ENCODE measurements at places on chromosomes 16 and 17.

GRCh38 chr16:69471121-69471520 is 46.7 kb downstream of the CYB5B start:
- DNase-seq = no peak

GRCh38 chr17:46106966-46107644 is 86.1 kb downstream of the KANSL1 start:
- no peak for DNase-seq

DNA sequence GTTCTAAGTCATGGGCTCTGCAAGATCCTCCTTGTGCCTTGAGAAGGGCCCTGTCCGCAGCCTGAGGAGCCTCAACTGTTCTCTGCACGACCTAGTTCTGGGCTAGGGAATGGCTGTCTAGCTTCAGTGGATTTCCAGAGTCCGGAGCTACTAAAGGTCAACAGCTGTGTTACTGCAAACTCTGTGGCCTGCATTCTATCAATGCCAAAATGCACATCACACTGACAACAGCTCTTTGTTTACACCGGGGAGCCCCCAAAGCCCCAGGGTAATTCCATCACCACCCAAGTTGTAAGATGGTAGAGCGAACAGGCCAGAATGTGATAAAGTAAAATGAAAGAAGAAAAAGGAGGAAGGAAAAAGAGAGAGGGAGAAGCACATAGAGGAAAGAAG is 610.2 kb downstream of the MAF start:
- DNase-seq = no peak

GRCh38 chr17:75773808-75774470 is 8.9 kb upstream of the GALK1 start:
- DNase-seq = no peak

- no peak for DNase-seq
Observed at GRCh38 chr16:11032922-11033291, 88.5 kb downstream of the CLEC16A start.

DNA sequence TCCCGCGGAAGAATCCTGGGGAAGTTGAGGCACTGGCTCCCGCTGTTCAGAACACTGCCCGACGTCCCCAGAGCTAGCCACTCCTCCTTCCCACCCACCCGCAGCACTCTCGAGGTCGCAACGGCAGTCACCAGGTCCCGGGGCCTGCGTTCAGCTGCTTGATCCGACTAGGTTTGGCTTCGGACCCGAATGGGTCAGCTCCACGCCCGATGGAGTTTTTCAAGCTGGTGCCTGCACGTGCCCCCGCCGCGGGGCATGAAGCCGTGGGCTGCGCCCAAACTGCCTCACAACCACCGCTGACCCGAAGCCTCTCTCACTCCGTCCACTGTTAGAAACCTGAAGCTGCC is 12.4 kb upstream of the ODF4 start:
- no peak for DNase-seq

- DNase-seq = no peak
Observed at GRCh38 chr17:82171750-82172375, 40.8 kb downstream of the CCDC57 start.

GRCh38 chr17:57363998-57364643 is 107.8 kb downstream of the MSI2 start:
- DNase-seq = no peak

GRCh38 chr17:38746004-38746848 is 1.9 kb downstream of the PCGF2 start:
- no peak for DNase-seq

DNA sequence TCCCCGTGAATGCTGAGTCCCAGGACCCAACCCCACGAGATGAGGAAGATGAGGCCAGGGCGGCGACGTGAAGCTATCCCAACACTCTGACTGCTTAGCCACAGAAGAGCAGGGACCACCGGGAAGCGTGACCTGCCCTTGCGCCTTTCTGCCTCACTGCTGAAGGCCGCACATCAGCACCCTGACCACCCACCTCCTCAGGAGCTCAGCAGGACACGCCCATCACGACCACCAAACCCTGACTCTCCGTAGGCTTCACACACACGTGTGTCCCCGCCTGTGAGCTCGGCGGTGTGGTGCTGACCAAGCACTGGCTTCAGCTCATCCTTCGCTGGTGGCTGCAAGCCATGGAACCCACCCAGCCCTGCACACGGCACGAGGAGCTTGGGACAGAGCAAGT is 97.8 kb downstream of the ZNF778 start:
- DNase-seq = no peak

GRCh38 chr17:72145962-72146361 is 25.1 kb downstream of the SOX9 start:
- DNase-seq = no peak

- no peak for DNase-seq
Observed at GRCh38 chr17:44362459-44362948, 1.1 kb downstream of the FAM171A2 start.

GRCh38 chr17:7883781-7884386 is 4.7 kb upstream of the CHD3 start:
- no peak for DNase-seq

- DNase-seq = no peak
Observed at GRCh38 chr16:23499801-23500200, 10.5 kb downstream of the GGA2 start.

DNA sequence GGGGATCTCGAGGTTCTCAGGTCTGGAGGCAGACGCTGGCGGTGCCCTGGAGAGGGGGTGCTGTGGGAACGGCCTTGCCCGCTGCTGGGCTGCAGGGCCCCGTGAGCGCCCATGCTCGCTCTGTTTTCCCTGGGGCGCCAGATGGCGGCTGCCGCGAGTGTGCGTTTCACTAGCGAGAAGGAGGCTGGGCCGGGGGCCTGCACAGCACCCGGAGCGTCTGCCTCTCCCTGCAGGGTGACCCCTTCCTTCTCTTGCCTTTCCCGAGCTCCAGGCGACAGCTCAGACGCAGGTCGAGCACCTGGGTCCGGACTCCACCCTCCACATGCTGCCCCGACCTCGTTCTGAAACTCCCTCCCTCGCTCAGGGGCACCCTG is 2.7 kb downstream of the TELO2 start:
- DNase-seq = no peak

GRCh38 chr16:3963886-3964685 is 83.6 kb upstream of the CREBBP start:
- no peak for DNase-seq

- no peak for DNase-seq
Observed at GRCh38 chr16:87322833-87323726, 5.9 kb upstream of the C16orf95 start.

DNA sequence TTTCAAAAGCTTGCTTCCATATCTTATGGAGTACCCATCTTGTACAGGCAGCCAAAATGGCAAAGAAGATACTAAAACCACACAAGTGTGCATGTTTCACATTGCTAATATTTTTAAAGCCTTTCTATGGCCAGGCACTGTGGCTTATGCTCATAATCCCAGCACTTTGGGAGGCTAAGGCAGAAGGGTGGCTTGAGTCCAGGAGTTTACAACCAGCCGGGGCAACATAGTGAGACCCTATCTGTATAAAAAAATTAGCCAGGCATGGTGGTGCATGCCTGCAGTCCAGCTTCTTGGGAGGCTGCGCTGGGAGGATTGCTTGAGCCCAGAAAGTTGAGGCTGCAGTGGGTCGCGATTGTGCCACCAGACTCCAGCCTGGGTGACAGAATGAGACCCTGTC is 71.3 kb downstream of the YPEL2 start:
- no peak for DNase-seq

GRCh38 chr16:89360760-89361435 is 129.5 kb downstream of the ANKRD11 start:
- DNase-seq = no peak

GRCh38 chr17:17672453-17673368 is 8.5 kb upstream of the RAI1 start:
- DNase-seq = no peak

GRCh38 chr16:71767060-71767900 is 41.4 kb downstream of the AP1G1 start:
- no peak for DNase-seq

DNA sequence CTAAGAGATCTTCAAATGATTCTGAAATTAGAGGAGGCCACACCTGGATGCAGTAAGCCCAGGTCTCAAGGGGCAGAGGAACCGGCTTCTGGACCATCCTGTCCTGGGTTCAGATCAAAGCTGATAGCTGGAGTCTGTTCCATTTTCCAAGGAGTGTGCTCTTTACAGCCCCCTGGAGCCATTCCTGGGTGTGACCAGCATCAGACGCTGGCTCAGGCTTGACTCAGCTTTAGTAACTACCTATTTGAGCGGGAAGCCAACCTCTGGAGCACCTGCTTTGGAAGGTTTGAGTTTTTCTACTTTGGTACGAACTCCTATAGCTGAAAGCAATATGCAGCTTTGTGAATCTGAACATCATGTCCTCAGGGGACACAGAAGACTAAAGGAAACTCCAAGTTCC is 12.9 kb upstream of the BBS2 start:
- no peak for DNase-seq

- no peak for DNase-seq
Observed at GRCh38 chr16:5633845-5634440, 536.3 kb upstream of the EEF2KMT start.

DNA sequence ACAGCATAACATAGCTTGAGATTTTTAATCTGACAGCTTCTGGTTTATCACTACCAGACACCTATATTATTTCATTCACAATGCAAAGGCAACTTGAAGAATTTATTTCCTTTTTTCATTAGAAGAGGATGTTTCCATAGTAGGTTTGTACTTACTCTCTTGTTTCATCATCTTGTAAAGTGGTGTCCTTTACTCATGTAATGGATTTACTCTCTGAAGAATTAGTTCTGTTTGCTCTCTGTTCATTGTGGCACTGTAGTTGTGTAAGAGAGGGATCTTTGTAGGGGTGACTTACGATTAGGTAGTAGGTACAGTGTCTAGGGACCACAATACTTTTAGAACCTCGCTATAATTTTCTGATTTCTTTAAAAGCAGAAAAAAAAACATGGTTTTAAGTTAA is 256.1 kb downstream of the BCAS3 start:
- DNase-seq = no peak

GRCh38 chr16:58337090-58337444 is 42.2 kb upstream of the PRSS54 start:
- no peak for DNase-seq

- DNase-seq = no peak
Observed at GRCh38 chr17:30234964-30235363, 533 bp downstream of the SLC6A4 start.

GRCh38 chr17:75019146-75019545 is 6.7 kb downstream of the MRPL58 start:
- DNase-seq = no peak

GRCh38 chr16:6382924-6383459 is 949.7 kb upstream of the RBFOX1 start:
- DNase-seq = no peak

DNA sequence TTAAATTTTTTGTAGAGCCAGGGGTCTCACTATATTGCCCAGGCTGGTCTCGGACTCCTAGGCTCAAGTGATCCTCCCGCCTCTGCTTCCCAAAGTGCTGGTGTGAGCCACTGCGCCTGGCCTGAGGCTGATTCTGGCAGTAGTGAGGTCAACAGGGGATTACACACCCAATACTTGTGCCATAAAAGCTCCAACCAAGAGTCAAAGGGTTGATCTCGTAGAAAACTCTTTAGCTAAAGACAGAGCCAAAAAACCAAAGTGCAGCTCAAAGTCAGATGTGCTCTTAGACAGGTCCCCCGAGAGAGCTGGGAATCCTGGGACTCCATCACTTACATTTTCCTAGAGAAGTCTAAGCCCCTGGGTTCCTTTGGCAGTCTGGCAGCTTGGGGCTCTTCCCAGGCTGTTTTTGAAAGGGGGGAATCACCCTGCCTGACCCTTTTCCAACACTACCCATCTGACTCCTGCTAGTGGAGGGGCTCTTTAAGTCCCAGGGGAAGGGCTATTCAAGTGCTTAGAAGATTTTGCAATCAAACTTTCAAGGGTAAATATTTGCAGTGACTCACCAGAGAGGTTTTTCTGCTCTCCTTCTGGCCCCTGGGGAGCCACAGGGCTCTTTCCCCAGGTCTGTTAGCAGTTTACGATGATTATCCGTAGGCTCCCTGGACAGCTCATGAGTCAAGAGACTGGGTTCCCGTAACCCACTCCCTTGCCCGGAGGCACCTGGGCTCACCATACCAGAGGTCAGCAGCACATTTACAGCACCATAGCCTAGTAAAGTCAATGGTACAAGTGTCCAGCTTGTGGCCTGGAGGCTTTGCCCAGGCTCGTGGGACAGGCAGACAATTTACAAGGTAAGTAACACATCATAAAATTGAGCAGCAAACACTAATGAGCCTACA is 408.7 kb downstream of the SLC39A11 start:
- peak; percentile 52 for DNase-seq

- no peak for DNase-seq
Observed at GRCh38 chr16:10040136-10041080, 141.8 kb downstream of the GRIN2A start.

DNA sequence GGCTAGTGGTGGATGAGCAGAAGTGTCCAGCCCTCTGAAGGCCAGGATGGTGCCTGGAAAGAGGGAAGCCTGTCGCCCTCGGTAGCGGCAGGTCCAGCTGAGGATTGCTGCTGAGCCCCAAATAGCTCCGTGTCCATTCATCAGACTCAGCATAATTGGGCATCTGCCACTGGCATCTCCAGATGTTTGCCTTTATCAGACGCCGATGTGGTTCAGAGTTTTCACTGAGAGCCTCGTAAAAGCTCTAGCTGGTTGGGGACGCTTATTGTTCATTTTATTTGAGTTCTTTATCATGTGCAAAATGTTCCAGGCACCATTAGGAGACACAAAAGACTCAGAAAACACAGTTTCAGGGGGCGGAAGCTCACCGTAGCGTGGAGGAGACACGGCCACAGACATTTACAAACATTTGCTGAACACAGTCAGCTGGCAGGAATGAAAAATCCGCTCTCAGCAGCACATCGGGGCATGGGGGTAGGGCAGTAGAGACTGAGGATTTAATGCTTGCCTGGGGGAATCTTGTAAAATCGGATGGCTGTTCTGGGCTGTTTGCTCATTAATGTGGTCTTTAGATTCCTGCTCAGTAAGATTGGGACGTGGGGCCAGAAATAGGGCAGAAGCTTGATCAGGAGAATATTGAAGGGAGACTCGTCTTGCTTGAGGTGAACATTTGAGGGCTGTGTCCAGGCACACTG is 41.7 kb downstream of the SMPD3 start:
- no peak for DNase-seq

GRCh38 chr16:3536851-3537250 is 36.0 kb downstream of the CLUAP1 start:
- DNase-seq = no peak

- DNase-seq = no peak
Observed at GRCh38 chr16:84709609-84710008, 9.8 kb downstream of the USP10 start.

DNA sequence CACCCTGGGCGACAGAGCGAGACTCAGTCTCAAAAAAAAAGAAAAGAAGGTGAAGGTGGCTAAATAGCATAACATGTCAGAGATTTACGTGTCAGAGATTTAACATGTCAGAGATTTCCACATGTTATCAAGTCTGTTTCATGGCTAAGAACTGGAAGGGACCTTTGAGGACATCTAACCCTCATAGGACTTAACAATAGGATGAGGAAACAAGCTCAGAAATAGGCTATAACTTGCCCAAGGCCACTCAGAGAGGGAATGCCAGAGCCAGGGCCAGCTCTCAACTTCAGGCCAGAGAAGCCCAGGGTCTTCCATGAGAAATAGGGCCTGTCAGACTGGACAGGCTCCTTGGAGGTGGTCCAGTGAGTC is 26.8 kb upstream of the ZNF629 start:
- no peak for DNase-seq
